ENCODE measurements at places on chromosomes 1 and 21.
A peak's percentile ranks its signal among the peaks of the same experiment; 100 is the strongest.

GRCh38 chr1:54997711-54997986 lies 1.1 kb upstream of the BSND start:
- no peak for DNase-seq

GRCh38 chr1:118987468-118988185 lies 516 bp downstream of the TBX15 start:
- no peak for DNase-seq

DNA sequence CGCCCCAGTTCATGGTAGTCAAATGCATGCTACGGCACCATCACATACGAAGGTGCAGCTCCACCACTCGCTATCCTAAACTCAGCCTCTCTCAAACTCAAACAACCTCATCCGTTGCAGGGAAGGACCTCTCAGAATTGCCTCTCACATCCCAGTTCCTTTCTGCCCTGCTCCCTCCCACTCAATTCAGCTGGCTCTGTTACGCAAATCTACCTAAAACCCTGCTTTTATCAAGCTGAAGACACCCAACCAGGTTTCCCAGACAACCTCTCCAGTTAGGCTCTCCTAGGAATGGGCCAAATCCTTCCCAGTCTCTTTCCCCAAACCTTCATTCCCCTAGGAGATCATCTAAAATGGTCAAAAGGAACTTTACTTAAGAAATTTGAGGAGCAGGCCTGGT lies 62.9 kb downstream of the CLSTN1 start:
- DNase-seq, result no peak

DNA sequence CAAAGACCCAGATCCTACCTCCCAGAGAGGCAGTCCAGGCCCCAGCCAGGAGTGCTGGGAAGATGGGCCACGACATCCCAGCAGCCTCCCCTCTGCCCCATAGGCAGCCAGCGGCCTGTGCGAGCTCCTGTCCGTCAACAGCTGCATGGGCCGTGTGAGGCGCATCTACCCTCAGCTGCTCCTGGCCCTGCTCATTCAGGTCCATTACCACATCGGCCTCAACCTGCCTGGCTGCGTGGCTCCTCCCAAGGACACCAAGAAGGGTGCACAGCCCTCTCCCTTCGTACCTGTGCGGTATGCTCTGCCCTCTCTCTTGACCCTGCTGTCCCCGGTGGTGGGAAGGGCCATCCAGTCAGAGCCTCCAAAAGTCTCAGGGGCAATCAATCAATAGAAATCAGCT lies 29.5 kb upstream of the TTC4 start:
- DNase-seq, result no peak

DNA sequence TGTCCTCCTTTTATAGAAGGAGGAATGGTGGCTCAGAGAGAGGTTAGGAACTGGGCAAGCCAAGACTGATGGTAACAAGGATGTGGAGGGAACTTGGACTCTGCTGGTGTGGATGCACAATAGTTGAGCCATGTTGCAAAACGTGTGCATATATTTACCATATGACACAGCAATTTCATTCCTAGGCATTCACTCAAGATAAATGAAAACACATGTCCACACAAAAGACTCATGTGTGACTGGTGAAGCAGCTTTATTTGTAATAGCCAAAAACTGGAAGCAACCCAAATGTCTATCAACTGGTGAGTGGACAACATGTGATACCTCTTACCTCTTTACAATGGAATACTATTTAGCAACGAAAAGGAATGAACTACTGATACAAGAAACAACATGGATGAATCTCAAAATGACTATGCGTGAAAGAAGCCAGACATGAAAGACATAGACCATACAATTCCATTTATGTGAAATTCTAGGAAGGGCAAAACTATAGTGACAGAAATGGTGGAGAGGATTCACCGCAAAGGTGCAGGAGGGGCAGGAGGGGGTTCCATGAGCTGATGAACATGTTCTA lies 36.2 kb downstream of the CAMK2N1 start:
- DNase-seq, result no peak

DNA sequence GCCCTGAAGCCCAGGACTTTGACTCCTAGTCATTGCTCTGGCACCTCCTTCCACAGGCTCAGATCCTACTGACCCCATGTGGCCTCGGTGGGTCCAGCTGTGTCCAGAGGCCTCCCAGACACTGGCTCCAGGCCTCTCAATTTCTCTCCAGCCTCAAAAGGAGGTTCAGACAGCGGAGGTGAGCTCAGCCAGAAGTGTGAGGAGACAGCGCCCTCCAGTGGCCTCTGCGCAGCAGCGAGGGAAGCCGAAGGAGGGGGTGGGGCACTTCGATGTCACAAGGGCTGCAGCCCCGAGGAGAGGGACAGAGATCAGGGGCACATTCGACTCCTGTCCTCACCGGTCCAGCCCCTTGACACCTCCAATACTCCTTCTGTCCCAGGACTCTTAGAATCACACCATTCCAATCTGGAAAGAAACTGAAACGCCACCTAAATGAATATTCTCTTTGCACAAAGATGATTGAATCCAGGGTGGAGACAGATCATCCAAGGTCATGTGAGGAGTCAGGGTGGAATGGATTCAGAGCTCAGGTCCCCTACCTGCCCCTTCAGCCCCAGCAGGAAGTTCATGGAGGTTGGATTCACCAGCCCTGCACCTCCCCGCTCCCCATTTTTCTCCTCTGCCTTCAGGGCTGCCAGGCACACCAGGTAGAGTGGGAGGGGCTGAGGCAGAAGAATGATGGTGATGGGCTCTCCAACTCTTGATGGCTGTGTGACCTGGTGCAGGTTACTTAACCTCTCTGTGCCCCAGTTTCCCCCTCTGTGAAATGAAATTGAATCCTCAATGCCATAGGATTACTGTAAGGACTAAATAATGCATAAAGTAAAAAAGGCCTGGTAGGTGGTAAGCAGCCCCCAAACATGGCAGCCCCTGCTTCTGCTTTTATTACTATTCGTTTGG lies 34.8 kb upstream of the ZBTB40 start:
- DNase-seq, result peak; percentile 41

- no peak for DNase-seq
These were observed 121.3 kb downstream of the HUNK start for GRCh38 chr21:31993826-31994825.

- no peak for DNase-seq
These were observed 1882.9 kb downstream of the NCAM2 start for GRCh38 chr21:22881131-22881530.

GRCh38 chr21:30153697-30154340 lies 12.8 kb downstream of the CLDN17 start:
- no peak for DNase-seq

GRCh38 chr1:147600119-147601111 lies 59.1 kb downstream of the BCL9 start:
- DNase-seq, result no peak

GRCh38 chr1:7582460-7582972 lies 188.6 kb upstream of the VAMP3 start:
- no peak for DNase-seq

DNA sequence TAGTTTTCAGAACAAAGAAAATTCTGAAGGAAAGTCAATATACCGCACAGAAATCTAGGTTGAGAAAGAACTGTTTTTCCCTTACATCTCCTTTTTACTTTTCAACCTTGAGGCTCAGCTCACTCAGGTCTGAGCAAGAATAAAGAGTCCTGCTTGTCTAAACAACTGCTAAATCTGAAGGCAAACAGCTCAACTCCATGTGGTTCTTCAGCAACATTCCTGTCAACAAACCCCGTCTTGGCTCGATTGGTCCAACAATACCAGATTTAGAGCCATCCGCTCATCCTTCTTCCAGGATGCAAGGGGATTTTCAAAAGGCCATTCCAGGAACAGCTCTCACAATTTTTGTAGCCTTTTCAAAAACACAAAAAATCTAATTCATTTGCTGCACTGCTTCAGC lies 119.8 kb downstream of the HLCS start:
- no peak for DNase-seq

DNA sequence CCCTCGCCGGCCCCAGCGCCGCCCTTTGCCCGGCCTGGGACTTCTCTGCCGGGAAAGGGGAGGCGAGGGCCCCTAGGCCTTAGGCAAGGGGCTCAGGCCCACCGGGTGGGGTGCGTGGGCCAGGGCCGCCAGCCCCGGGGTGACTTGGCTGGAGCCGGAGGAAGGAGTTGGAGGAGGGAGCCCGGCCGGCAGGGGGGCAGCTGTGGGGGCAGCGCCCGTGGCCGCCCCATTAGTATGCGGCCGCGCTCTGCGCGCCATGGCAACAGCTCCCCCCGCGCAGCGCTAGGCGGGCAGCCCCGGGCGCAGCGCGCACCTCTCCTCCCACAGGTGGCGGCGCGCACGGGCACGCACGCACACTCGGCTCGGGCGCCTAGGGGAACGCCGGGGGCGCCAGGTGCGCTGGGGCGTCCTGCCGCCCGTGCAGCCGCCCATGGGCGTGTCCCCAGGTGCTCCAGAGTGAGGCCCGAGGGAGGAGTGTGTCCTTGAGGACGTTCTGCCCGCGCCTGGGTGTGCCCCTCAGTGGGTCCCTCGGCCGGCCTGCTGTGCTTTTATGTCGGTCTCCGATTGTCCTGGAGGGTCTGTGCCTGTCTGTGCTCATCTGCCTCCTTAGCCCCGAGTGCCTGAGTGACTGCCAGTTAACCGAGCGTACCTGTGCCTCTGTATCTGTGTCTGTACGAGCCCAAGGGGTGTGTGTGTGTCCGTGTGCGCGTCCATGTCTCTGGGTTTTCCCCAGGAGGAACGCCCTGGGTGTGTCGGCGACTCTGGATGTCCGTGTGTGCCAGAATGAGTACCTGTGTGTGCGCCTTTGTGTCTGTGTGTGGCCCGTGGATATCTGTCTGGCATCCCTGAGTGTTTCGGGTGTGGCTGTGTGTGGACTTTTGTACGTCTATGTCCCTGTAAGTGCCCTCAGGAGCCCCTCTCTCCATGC lies 38.2 kb upstream of the WASF2 start:
- DNase-seq, result peak; percentile 74

GRCh38 chr1:173280899-173281660 lies 73.9 kb upstream of the TNFSF4 start:
- no peak for DNase-seq

DNA sequence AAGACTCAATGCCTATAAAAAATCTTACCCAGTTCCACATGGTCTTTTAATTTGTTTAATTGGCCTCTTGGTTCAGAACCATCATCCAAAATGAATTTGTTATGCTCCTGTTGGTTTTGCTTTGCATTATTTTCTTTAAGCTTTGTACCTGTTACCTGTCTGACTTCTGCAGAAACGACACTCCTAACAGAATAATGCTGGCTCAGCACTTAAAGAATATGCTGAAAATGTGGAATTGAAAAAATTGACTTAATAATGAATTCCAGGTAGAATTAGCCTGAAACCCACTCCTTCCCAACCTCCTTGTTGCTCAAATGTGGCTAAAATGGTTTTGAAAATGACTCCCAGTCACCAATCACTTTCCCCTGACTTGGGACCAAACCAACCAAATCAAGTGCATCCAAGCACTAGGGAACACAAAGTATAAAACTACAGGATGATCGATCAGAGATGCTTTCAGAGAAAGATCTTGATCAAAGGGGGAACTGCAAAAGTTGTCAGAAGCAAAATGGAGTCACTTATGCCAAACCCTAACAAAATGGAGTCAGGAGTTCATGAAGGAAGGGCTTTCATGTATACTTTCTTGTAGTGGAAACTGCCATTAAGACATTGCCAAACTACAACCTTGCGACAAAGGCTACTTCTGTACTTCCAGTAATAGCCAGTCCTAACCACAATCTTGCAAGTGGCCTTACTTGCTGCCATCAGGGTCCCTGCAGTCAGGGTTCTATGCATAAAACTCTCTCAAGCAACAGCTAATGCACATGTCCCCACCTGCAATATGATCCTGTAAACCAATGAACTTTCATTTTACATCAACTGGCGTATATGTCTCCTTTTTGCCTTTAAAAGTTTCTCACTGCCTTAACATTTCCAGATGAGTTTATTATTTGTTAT lies 5.4 kb downstream of the GBP7 start:
- no peak for DNase-seq

DNA sequence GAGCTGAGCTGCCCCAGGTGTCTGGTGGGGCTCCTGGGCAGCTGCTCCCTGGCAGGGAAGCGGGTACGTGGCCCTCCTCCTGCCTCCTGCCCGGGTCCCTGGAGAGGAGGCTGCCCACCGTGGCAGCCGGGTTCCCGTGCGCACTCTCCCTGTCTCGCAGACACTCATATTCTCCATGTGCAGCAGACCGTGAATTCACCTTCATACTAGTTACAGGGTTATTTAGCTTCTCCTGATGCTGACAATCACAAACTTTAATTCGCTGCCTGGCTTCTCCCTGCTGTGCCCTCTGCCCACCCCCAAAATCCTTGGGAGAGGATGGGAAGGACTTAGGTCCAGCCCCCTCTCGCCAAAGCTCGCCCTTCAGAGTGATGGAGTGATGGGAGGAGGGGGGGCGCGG lies 95.3 kb downstream of the CASZ1 start:
- DNase-seq, result no peak

DNA sequence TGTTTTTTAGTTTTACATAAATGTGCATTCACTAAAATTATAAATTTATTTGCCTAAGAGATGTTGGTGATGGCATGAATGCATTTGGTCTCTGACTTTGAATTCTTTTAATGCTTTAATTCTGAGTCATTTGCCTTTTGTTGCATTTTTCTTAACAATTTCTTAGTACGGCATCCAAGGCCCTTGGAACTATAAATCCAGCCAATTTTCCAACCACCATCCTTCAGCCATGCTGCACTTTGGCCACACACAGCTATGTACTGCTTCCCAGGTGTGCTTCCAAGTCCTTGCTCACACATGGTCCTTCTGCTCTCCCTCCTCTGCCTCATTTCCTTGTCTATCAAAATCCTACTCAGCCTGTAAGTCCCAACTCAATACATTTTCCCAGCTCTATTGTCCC lies 161.0 kb downstream of the DHRS3 start:
- DNase-seq, result no peak

DNA sequence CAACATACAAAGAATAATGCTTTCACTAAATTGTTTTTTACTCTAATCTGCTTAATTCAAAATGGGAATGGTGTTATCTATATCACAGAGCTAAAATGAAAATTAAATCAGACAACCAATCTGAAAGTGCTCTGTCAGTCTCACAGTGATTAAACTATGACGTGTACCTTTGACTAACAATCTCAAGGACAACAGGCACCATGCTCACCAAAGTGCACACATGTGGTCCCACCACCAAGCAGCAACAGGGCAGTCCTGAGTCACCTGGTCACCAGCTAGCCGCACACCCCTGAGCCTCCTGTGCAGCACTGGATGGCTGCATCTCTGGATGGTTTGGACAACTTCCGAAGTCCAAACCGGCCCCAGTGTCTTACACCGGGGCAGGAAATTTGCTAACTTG lies 54.5 kb upstream of the NADK start:
- no peak for DNase-seq

GRCh38 chr1:75795703-75796193 lies 934 bp upstream of the MSH4 start:
- no peak for DNase-seq
